ENCODE measurements at places on chromosomes 1 and 21.

GRCh38 chr21:34345091-34345871, 18.5 kb upstream of the KCNE2 start:
- DNase-seq, result no peak

DNA sequence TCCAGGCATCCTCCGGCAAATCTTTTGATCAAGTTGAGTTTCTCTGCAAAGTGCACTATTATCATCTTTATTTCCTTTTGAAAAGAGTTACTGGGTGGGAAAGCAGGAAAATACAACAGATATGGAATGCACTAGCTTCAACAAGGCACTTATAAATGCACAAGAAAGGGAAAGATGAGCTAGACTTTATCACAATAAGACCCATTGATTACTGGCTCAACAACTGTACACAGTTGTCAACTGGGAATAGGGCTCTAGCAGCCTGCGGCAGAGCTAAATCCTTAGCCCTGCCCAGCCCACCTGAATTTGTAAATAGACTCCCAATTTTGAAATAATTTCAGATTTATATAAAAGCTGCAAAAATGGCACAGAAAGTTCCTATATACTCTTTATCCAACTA, 111.4 kb downstream of the CSMD2 start:
- DNase-seq, result no peak

DNA sequence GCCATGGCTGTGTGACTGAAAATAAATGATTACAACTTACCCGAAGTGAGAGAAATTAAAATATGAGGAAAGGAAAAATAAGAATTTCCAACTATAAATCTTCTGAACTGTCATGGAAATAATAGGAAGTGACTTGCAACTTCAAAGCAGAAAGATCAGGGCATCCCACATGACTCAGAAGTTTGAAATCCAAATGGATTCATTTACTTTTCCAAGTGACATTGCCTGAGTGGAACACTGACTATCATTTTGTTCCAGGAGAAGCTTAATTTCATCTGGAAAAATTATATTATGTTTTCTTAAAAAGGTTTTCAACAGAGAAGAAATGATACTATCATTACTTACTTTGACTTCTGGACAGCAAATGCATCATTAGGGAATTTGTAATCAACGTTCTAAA, 110.8 kb downstream of the GREM2 start:
- no peak for DNase-seq

- no peak for DNase-seq
Measured at GRCh38 chr1:180762796-180763195, 131.0 kb downstream of the XPR1 start.

- DNase-seq, result no peak
Measured at GRCh38 chr21:29267666-29268065, 31.1 kb upstream of the BACH1 start.

DNA sequence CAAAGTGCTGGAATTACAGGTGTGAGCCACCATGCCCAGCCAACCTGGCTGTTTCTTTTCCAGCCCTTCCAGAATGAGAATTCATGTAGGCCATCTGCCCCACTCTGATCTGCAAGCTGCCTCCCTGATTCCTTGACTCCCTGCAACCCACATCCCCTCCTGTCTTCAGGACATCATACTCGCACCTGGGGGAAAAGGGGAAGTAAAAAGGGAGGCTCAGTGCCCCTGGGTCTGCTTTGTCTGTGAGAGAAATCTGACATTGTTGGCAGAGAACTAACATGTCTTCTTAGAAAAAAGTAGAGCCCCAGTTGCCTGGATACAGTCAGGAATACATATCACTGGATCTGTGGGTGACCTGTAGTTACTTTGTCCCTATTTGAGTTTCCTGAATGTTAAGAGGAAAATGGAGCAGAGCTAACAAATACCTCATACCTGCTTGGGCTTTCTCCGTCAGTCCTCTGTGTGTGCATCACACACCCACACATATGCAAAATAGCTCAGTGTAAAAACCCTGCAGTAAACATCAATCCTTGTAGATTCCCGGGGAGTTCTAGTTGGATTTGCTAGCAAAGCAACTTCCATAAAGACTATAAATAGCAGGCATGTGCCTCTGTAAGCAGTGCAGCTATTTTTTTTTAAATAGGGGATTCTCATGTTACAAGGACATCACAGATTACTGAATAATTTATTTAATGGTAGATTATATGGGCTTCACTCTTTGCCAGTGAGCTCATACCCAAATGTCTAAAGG, 62.9 kb downstream of the TEX35 start:
- DNase-seq, result no peak

- DNase-seq, result no peak
Measured at GRCh38 chr1:20059847-20060246, 10.1 kb upstream of the PLA2G5 start.

DNA sequence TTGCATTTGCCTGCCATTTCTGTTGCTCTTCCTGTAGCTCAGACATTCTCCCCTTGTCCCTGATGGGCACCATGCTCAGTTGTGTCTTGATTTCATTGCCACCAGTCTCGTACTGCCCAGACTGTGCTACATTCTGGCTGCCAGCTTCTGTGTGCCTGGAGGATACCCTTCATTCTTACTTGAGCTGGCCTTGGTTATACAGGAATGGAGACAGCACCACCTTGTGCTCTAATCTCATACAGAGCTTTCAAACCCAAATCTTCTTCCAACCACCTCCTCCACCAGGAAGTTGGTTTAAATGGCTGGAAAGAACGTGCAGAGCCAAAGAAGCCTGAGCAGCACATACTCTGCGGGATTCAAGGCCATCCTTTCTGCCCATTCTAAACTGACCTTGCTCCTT, 165.3 kb downstream of the SLC35F3 start:
- no peak for DNase-seq

DNA sequence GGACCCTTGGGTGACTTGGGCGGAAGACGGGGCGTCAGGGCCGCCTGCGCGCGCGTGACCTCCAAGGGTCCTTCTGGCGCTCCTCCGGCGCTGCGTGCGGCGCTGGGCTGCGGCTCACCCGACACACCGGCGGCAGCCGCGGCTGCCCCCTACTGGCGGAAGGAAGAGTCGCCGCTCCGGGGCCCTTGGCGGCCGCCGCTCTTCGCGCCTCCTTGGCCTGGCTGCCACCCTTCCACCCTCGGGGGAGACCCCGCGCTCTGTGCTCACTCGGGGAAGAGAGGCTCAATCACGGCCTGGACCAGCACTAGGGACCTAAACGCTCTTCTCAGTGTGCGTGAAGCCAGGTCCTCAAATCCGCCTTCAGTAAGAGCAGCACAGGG, 89.7 kb downstream of the DMRTA2 start:
- DNase-seq, result peak; percentile 3

DNA sequence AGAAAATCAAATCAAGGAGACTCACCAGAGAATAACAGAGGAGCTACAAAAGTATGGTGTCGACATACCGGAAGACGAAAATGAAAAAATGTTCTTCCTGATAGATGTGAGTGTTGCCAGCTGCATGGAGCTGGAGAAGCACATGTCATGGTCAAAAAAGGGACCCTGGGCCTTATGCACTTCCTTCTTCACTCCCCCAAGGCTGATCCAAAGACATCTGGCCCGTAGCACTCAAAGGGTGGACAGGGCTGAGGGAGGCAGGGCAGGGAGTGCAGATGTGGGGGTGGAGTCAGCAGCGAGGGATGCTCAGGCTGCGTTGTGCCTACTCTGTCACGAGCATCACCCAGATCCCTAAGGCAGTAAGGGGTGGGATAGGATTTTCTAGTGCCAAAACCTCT, 19.4 kb downstream of the MX1 start:
- no peak for DNase-seq

DNA sequence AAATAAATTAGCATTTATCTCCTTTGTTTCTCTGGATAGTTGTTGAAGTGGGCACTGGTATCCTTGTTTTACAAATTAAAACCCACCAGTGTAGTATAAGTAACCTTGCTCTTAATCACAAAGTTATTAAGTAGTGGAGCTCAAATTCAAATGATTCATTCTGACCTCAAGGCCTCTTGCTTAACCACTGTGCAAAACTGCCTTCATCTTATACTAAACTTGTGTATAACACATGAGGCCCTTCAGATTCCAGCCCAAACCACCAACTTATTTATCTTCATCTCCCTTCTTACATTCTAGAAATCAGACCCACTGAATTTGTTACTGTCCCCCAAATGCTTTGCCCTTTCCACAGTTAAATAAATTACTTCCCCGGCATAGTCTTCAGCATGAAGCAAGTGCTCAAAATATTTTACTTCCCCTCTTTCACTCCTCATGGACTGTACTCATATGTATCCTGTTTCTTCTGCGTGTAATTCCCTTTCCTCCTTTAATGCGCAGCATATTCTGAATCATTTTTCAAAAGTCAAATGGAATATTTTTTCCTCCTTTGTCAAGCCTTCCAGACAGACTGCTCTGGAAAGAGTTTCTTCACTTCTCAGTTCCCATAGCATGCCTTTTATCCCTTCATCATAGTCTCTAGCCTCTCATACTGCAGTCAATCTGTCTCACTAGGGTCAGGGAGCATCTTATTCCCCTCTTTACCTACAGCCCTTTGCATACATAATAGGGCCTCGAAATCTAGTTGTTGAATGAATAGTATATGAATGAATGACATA, 19.0 kb upstream of the DNASE2B start:
- DNase-seq, result no peak

GRCh38 chr1:47596328-47596727, 158.5 kb downstream of the FOXD2 start:
- no peak for DNase-seq

DNA sequence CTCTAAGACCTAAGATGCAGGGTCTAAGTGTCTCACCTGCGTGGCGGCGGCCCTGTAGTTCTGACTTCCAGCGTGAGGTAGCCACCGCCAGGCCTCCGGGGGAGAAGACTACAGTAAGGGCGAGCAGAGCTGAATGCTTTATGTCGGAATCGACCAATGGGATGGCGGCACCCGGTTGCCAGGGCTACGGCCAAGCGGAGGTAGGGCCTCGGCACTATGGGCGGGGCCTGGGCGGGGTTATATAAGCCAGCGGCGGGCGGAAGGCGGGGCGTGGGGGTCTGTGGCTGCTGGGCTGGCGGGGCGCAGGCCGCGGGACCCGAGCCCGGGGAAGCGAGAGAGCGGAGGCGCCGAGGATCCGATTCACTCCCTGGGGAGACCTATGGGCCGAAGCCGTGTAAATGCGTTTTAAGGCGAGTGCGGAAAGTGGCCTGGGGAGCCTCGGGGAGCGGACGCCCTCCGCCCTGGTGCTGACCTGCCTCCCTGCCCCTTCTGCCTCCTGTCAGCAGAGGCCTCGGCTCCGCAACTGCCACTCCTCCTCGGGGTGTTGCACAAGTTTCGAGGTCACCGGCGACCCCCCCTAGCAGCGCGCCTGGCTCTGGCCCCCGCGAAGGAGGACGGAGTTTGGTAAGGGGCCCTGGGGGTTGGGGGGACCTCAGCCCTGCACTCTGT, at the start of gene AZIN2:
Gene AZIN2, plus strand, starts transcription at position 269 of the 669 bp plus-strand sequence. CDS start 1,097 bp downstream, outside the sequence.
- peak; percentile 97 for DNase-seq

DNA sequence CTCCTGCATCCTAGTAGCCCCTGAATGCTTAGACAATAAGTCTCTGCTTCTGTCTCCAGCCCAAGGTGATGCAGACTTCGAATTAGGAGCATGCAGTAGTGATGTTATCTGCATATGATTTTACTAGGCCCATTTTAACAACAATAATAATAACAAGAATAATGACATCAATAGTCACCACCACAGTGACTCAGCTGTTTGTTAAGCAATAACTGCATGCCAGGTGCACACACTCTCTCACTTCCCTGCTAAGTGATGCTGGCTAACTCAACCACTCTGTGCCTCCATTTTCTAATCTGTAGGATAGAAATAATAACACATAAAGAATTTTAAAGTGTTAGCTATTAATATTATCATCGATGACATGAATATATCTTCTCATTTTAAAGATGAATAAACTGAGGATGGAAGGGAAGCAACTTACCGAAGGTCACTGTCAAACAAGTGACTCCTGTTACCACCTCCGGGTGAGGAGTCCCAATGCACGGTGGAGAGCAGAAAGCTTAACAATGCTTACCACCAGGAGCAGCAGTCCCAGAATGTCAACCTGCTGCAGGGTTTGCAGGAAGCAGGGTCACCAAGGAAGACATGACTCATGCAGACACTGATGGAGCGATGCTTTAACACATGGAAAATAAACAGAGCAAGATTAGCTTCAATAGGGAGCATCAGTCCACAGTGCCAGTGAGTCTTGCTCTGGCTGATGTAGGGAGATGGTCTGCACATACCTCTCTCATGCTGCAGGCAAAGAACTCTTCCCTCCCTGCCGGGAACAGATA, 290.2 kb downstream of the SPATA17 start:
- DNase-seq, result no peak

- no peak for DNase-seq
Measured at GRCh38 chr1:112954017-112954650, 1.9 kb downstream of the SLC16A1 start.

DNA sequence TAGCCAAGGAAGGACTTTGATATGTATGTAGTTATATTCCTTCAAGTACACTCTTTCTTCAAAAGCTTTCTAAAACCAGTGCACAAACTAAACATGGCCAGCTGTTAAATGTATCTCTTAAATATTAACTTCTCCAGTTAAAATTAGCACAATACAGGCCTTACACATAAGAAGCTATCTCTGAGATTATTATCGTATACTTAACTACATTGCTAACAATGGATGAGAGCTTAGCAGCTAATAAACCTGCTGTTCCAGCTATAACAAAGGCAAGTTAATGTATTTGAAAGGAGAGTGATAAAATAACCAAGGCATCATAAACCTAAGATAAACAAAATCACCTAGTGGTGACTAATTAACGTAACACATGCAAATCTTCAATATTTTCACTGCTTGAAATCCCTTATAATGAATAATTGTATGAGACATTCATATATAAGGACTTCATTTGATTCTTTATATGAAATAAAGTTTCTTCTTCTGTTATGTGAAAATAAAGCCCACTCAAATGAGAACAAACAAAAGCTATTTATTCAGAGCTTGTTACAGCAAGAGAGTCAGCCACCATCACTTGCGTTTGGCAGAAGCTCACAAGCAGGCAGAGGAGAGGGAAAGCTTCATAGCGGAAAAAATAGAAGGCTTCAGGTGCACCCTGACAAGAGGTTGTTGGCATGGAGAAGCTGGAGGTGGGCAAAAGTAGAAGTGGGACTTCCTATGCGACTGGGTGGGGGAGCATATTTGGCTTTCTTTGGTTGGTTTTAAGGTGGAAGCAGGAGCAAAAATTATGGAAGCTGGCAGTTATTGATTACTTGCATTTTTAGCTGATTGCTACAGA, 274.1 kb upstream of the CHRM3 start:
- no peak for DNase-seq

DNA sequence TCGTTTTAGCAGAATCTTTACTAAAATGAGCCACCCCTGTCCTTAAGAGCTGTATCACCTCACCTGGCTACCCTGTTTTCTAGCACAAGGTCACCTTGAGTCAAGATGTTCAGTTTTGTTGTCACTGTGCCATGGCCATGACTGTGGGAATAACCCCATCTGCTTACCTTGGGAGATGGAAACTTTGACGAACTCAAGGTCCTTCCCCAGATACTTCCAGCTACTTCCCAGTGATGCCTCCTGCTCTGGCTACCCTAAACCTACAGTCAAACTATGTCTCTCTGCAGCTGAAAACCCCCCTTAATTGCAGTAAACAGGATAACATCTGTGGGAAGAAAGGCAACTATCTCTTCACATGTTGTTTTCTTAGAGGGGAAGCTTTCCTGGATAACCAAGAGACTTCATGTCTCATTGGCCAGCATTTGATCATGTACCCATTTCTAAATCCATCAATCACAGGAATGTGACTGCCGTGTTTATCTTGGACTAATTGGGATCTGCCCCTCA, 89.5 kb upstream of the C1orf21 start:
- no peak for DNase-seq

- DNase-seq, result peak; percentile 36
Measured at GRCh38 chr1:117664314-117664713, 58.5 kb downstream of the TENT5C start.
